ENCODE measurements at places on chromosomes 5 and 9.

GRCh38 chr5:122439645-122440044 is 127.6 kb downstream of the SNCAIP start:
- no peak for DNase-seq

DNA sequence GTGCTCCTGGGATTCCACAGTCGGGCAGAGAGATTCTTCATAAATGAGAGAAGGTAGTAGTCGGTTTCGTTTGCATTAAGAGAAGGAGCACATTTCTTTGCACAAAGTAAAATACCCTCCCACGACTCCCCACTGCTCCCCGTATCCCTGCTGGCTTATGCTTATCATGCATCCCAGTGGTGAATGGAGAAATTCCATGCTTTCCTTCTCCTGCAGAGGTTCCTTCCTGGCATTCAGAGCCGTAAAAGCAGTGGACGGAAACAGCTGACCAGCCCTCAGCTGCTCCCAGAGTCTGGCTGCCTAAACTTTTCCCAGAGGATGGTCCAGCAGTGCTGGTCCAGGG is 93.1 kb downstream of the C9orf152 start:
- DNase-seq = no peak

GRCh38 chr5:34677428-34677827 is 21.3 kb downstream of the RAI14 start:
- no peak for DNase-seq

DNA sequence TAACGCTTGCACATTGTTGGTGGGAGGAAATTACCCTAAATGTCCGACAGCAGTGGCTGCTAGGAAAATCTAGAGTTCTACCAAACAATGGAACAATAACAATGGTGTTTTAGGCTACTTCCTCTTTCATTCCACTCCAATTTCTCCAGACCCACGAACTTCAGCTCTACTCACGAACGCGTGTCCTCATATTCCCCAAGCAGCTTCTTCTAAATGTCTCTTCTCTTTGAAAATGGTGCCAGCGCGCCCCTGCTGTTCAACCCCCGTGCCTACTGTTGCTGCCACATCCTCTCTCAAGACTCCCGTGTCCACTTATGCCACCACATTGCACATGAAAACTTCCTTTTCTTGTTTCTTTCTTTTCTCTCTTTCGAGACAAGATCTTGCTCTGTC is 25.6 kb downstream of the OR2V2 start:
- no peak for DNase-seq

- no peak for DNase-seq
These were observed 324.7 kb downstream of the FAM170A start for GRCh38 chr5:119954106-119954505.

- DNase-seq = no peak
These were observed 38.4 kb downstream of the EGR1 start for GRCh38 chr5:138503487-138504270.

DNA sequence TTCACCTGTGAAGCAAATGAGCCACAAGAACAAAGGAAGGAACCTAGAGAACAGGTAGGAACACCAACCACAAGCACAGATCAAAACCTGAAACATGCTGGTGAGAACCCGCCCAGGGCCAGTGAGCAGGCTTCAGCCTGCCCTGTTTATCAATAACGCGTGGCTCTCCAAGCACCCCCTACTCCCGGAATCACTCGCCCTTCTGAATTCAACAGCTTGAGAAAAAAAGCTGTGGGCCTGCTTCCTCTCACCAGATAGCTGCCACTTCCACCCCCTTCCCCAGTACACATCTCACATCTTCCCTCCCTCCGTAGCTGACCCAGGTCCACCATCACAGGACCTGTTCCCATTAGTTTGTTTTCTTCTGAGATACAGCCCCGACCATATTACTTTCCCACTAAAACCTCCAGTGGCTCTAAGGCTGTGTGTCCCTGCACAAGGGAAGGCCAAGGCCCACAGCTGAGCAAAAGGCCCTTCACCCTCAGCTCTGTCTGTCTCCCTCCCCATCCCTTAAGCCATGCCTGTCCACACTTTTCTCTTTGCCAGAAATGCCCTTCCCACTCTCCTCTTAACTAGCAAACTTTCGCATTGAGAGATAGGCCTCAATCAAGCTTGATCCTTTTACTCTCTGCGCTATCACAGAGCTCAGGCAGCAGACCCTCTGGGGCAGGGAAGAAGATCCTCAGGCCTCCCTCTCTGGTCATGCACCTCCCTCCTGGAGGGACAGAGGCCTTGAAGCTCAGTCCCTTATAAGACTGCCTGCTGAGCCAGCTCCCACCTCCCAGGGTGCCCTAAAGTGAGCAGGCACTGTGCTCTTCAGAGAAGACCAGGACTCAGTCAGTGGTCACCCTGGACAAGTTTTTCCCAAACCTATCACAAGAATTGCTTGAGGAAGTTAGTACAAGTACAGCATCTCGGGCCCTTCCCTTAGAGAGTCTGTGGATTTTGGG is 30.1 kb downstream of the B4GALT1 start:
- DNase-seq = no peak

DNA sequence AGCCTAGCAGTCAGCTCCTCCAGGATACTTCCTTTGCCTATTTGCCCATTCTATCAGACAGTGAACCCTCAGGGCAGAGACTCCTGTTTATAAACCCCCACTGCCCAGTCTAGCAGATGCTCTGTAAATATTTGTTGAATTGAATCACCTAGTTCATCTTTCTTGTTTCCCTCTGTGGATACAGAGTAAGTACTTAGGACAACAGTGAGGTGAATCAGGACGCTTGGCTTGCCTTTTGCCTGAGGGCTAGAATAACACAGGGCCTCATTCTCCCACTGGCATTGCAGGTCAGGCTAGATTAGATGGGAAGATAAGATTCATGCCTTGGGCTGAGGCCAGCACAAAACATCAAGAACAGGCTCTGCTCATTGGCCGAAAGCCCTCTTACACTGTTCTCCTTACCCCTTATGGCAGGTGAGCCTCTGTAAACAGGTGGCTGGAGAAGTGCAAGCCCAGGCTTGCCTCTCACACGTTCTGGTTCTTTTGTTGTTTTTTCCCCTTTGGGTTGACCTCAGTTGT is 22.2 kb downstream of the TNFSF8 start:
- DNase-seq = peak; percentile 95
